ENCODE measurements at places on chromosomes 6 and 20. TPM values are rescaled to one million over a fixed set of nuclear protein-coding genes. Genes with fewer than 3 reads are reported as not detected.

Gene SLC32A1
- total RNA-seq: 0.12 TPM

Gene SSTR4
- not detected for total RNA-seq

Gene RHAG
- total RNA-seq: not detected

Gene GPR63
- total RNA-seq: 1.5 TPM

Gene COX4I2
- not detected for total RNA-seq

Gene ADRM1
- 95.4 TPM for total RNA-seq

Gene LAMA5
- 0.86 TPM for total RNA-seq

Gene CNKSR3
- 0.07 TPM for total RNA-seq

Gene CBLN4
- not detected for total RNA-seq

Gene BANF2
- not detected for total RNA-seq

Gene DEFB125
- total RNA-seq: not detected

Gene TPD52L2
- total RNA-seq: 76.8 TPM

Gene CCNC
- total RNA-seq: 39.7 TPM

Gene HSPA1L
- total RNA-seq: 2.9 TPM

Gene FERMT1
- total RNA-seq: 0.37 TPM

Gene TDRD6
- total RNA-seq: not detected

Gene FBXO30
- total RNA-seq: 4.9 TPM

Gene SLC17A1
- 0.29 TPM for total RNA-seq

Gene LPA
- total RNA-seq: not detected

Gene PSORS1C1
- total RNA-seq: not detected

Gene SRMS
- total RNA-seq: not detected

Gene NHLRC1
- 0.14 TPM for total RNA-seq

Gene FOXQ1
- total RNA-seq: not detected

Gene LHFPL5
- total RNA-seq: not detected

Gene HLA-DQA2
- total RNA-seq: 1.2 TPM

Data from activated T-cell treated with anti-CD3 and anti-CD28 coated beads, Interleukin-2, amount 50 U/mL, for 72 hours (primary cell).